Stimulated activated CD4-positive, alpha-beta T cell treated with anti-CD3 and anti-CD28 coated beads, Interleukin-12 subunit alpha, Interleukin-12 subunit beta, amount 100 ng/mL, for 4 hours (primary cell): ENCODE measurements at places on chromosomes 6 and 20.

- DNase-seq, result no peak
These were observed 114.0 kb downstream of the PDSS2 start for GRCh38 chr6:107345393-107345792.

- peak; percentile 17 for DNase-seq
These were observed 696 bp upstream of the SIRPA start for GRCh38 chr20:1894471-1894950.

- no peak for DNase-seq
These were observed 98.9 kb upstream of the MARCKS start for GRCh38 chr6:113758214-113758613.

DNA sequence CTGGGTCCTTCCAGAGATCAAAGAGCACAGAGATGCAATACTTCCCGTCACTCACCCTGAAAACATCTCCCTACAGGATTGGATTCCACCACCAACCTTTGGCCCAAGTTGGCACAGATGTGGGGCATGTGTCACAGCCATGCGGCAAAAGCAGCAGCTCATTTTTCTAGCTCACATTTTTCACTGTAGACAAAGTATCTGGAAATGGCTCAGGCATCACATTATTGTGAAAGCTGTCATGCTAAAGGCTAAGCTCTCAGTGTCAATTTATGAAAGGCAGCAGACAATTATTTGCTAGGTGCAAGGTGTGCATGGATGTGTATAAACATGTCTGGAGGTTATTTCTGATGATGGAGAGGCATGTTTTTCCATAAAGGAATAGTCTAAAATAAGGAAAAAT, 248.8 kb upstream of the PRND start:
- DNase-seq, result no peak

GRCh38 chr6:38697846-38698245, 5.1 kb downstream of the GLO1 start:
- DNase-seq, result no peak

GRCh38 chr6:130322673-130323268, 43.0 kb upstream of the TMEM200A start:
- DNase-seq, result peak; percentile 29

- no peak for DNase-seq
These were observed 312.8 kb upstream of the JAG1 start for GRCh38 chr20:10986586-10986985.

GRCh38 chr20:58718729-58719128, 26.1 kb downstream of the NPEPL1 start:
- DNase-seq, result no peak

DNA sequence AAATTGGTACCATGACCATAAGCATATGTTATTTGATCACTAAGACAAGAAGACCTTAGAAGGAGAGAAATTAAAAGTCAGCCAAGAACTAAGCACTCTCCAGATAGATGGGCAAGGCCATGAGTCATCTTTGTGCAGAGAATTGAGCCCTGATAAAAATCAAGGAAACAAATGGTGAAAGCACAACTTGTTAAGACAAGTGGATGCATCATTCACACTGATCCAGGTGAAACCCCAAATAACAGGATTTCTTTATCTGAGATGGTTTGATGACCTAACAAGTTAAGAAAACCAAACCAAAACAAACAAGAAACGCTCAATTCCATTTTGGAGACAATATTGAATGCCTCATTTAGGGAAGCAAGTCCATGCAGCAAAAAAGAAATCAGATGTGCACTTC, 121.6 kb downstream of the ADAT2 start:
- DNase-seq, result no peak

DNA sequence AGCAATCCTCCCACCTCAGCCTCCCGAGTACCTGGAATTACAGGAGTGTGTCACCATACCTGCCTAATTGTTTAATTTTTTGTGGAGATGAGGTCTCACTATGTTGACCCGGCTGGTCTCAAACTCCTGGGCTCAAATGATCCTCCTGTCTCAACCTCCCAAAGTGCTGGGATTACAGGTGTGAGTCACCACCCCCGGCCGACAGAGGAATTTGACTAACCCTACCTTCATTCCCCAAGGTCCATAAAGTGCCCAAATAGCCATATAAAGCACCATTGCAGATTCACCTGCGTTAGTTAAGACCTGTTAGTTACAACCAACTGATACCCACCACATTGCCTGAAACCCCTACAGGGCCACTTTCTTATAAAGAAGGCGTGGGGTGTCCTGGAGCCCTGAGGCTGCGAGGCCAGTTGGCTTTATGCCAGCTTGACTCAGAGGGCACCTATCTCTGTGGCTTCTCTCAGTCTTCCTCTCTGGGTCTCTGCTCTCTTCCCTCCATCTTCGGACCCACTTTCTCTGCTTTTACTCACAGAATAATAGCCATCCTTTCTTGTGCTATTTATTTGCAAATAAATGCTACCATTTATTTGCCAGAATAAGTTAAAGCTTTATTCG, 65.6 kb downstream of the SLC2A10 start:
- DNase-seq, result no peak

GRCh38 chr20:18032977-18033892, 24.5 kb downstream of the OVOL2 start:
- no peak for DNase-seq

GRCh38 chr6:72374857-72375256, 247.0 kb upstream of the KCNQ5 start:
- DNase-seq, result no peak

- DNase-seq, result peak; percentile 46
These were observed 25.3 kb downstream of the RBCK1 start for GRCh38 chr20:433300-433975.

DNA sequence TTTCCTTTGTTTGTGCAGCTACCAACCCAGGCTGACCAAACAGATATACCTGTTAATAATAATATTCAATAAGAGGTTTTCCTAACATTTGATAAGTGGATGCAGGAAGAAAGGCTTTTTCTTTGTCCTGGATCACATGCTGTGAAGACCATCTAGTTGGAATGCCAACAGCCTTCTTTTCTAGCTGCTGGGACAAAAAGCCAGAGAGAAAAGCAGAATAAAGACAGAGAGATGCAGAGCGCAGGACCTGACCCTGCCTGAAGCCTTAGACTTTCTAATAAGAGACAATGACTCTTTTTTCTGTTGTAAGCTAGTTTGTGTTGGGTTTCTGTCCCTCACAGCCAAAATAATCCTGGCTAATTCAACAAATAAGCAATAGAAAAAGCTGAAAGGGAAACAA, 308.2 kb downstream of the PHF3 start:
- no peak for DNase-seq

DNA sequence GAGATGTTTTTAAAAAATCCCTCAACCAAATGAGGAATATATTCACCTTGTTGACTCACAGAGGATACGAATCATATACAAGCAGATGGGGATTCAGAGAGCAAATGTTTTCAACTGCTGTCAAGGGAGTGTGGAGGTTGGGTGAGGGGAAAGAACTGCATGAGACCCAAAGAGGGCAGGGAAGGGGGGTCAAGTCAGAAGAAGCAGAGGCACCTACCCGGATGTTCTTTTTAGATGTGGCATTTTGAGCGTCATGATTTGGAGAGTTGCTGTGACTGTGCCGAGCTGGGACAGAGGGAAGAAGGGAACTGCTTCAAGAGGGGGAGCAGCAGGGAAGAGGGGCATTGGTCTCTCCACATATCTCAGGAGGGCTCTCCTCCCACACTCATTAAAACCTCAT, 191.3 kb upstream of the PROKR2 start:
- no peak for DNase-seq

GRCh38 chr6:20211941-20212391, 303 bp downstream of the MBOAT1 start:
- no peak for DNase-seq

DNA sequence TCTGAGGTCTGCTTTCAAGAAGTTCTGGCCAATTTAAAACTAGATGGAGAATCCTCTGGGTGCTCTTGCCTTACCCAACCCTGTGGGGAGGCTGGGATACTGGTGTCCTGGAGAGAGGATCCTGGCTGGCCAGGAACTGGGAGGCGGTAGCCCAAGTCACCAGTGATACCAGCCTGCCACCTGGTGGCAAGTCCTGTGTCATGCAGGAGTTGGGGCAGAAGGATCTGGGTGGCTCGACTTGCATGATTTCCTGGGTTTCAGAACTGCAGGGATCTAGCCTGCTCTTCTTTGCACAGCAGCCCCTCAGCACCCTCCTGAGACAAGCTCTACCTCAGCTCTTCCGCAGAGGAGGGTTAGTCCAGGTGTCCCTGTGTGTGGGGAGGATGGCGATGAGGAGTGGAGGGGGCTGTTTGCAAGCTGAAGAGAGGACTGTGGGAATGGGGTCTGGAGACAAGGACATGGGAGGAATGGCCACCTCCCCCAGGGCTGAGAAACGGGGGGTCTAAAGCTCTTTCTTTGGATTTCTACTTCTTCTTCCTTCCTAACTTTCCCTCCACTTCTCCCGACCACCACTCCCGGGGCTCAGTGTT, 4.2 kb downstream of the KCNK17 start:
- peak; percentile 51 for DNase-seq

- peak; percentile 63 for DNase-seq
These were observed 44.0 kb downstream of the EFCAB8 start for GRCh38 chr20:32902456-32903420.

GRCh38 chr6:163296835-163297519, 117.5 kb upstream of the QKI start:
- no peak for DNase-seq

DNA sequence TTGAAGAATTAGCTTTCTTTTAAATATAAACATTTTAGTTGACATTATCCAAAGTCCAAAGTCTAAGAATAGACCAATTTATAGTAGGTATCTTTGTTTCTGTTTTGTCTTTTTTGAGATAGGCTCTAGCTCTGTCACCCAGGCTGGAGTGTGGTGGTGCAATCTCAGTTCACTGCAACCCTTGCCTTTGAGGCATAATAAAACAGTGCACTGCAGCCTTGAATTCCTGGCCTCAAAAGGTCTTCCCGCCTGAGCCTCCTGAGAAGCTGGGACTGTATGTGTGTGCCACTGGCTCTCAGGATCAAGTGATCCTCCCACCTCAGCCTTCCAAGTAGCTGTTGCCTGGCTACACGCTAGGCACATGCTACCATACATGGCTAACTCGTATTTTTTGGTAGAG, 135.4 kb downstream of the REV3L start:
- DNase-seq, result no peak

DNA sequence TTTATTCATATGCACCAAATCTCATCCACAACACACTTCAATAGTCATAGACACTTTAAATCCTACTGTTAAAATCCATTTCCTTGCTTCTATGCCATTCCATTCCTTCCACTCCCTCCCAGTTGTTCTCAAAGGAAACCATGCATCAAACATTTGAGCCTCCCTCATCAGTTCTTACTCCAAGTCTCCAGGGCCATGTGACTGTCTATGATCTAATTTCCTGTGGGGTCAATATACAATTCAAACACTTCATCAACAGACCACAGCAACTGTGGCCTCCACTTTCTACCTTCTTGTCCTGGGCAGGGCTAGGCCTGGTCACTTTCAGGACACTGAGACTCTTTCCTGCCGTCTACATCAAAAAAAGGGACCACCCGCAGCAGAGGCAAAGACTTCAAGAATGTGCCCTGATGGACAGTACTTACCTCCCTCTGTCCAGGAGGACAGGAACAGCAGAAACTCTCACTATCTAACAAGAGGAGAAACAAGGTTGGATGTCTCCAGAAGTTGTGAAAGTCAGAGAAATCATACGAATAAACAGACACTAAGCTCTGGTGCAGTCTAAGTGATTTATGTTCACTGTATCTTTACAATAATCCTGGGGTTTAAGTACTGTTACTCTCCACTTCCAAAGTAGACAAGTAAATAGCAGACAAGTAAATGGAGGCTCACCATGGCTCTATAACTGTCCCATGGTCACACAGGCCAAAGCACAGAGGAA, 160.2 kb downstream of the QRSL1 start:
- no peak for DNase-seq

GRCh38 chr6:8526624-8527023, 91.3 kb upstream of the SLC35B3 start:
- no peak for DNase-seq

GRCh38 chr6:159282421-159282820, 113.2 kb downstream of the FNDC1 start:
- no peak for DNase-seq

DNA sequence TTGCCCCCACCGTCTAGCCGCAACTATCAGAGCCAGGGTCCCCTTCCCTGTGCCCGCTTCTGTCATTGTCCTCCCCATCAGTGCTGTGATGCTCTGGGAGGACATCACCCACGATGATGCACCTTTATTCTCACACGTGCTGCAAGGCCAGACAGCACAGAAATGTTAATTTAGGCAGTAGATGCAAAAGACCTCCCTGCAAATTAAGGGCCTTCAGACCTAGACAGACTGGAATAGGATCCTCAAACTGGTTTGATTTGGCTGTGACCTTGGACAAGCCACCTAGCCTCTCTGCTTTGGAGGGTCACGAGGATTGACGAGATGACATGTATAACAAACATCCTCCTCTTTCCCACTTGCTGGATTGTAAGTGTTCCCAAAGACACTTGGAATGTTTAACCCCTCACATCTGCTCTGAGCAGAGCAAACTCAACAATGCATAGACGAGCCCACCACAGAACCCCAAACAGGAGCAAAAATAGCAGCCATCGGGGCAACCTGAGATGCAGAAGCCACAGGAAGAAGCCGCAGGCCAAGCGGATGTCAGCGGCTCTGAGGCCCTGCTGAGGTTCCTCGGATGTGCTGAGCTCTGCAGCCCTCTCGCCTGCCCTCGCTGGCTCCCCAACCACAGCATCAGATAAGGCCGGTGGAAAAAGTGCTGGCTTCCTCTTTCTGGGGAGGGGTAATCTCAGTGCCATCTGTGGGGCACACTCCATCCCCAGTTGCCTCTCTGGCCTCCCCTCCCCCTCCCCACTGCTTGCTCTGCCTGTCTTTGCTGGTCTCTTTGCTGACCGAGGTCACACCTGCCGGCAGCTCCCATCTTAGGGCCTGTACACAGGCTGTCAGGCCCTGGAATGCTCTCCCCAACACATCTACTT, 35.3 kb downstream of the TOX2 start:
- peak; percentile 50 for DNase-seq

DNA sequence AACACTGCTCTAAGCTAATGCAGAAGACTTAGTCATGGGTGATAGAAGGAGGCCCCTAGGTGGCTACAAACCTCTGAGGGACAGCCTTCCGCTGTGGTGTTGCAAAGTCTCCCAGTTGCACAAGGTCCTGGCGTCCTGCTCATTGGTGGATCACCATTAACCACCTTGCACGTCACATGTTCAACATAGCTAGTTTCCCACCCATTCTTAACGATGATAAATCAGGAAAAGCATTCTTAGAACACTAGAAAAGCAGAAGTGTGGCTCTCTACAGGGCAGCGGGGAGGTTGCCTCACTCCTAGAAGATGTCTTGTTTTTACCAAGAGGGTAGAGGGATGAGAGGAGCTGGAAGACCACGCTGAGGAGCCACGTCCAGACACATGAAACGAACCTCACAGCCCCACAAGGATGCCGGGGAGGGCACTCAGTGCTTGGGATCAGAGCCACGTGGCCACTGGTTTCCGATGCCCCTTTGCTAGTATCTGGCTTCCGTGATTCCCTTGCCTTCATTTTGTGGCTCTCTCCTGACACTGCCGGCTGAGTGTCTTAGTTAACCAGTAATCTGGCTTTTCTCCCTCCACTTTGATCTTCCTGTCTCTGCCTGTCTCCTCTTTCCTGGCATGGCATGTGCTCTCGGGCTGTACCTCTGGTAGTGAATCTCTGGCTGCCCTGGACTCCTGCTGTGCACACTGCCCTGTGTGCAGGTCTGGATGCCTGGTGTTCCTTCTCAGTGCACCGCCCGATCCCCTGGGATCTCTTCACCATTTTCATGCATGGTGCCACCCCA, 91.4 kb upstream of the NEDD9 start:
- DNase-seq, result no peak
